ENCODE measurements at places on chromosomes 7 and 10.
A peak's percentile ranks its signal among the peaks of the same experiment; 100 is the strongest.

- DNase-seq = no peak
Measured at GRCh38 chr7:133303931-133304330, 51.1 kb downstream of the EXOC4 start.

- DNase-seq = peak; percentile 45
Measured at GRCh38 chr10:115026056-115026745, 67.0 kb upstream of the ATRNL1 start.

- no peak for DNase-seq
Measured at GRCh38 chr10:1036341-1036791, 10.7 kb upstream of the IDI2 start.

GRCh38 chr10:132714986-132715775 is 70.8 kb downstream of the NKX6-2 start:
- no peak for DNase-seq

DNA sequence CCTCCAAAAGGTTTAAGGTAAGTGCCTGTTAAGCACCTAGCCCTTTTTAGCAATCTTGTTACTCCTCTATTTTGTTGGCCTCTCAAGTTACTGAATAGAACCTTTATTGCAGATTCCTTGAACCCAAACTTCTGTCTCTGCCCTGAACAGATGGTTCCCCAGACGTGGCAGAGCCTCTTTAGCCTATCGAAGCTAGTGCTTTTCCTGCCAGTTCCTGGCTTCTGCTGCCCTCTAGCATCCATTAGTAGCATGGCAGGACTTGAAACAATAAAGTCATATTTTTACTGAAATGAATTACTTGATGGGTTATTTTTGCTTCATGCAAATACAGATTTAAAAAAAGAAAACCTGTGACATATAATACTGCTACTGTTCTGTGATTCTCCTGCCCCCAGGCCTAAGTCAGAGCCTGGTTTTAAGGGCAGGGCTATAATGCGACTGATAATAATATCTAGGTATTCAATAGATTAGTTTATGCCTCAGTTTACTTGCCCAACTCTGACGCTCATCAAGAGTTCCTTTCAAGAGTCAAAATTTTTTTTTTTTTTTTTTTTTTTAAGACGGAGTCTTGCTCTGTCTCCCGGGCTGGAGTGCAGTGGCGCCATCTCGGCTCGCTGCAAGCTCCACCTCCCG is 84.3 kb upstream of the PHF14 start:
- peak; percentile 77 for DNase-seq

- DNase-seq = no peak
Measured at GRCh38 chr10:102975483-102976379, 57.6 kb downstream of the CNNM2 start.

GRCh38 chr10:99235658-99236626 is at the start of gene HPSE2:
HPSE2 (minus strand) TSS chr10:99235852.
- DNase-seq = peak; percentile 90

All from GM23338 (cell line).